ENCODE measurements at places on chromosomes 2 and 18.

GRCh38 chr2:112927745-112928144 is 16.8 kb downstream of the IL37 start:
- DNase-seq, result no peak

- no peak for DNase-seq
Measured at GRCh38 chr2:2889141-2889540, 488.5 kb downstream of the EIPR1 start.

DNA sequence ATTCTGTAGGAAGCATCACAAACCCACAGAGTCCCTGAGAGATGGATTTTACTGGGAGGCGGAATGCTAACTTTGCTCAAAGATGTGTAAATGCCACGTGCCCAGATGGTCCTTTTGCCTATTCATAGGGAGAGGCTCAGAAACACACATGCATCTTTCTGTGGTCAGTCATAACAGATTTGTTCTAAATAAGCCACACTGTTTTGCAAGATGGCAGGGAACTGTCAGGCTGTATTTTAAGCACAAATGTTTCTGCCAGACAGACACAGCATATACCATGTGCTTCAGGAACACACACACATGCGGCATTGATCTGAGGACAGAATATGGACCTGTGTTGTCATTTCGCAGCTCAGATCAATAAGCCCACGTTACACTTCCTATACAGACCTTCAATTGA is 312.0 kb downstream of the GPD2 start:
- DNase-seq, result no peak

GRCh38 chr2:55781542-55781941 is 87.9 kb upstream of the PNPT1 start:
- DNase-seq, result no peak

DNA sequence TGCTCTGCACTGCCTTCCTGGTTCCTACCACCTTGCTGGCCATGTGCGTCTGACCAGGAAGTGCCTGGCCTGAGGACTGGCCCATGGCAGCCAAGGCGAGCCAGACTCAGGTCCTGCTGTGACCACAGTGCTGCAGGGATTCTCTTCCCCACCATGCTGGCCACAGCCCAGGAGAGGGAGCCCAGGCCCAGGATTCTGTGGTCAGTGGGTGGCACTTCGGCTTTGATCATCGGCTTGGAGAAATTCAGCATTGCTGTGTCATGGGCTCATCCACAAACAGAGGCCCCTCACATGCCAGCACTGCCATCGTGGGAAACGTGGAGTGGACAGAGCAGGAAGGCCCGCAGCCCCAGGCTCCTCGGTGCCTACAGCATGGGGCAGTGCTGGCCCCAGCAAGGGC is 211.6 kb downstream of the SEPTIN10 start:
- DNase-seq, result no peak

DNA sequence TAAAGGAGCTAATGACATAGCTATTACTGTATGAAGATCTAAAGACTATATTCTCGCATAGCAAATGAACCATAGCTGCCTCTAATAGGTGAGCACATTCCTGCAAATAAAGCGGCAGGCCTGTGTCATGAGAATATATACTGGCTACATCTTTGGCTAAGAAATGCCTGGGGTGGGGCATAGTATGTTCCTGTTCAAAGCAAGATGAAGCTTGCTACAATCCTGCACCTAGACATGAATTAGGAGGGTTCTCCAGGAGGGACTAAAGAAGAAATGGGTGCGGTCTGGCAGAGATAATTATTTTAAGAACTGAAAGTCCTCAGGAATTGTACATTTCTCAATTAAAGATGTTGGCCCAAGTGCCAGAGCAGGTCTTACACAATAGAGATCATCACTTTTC is 46.8 kb upstream of the PLA2R1 start:
- DNase-seq, result no peak

DNA sequence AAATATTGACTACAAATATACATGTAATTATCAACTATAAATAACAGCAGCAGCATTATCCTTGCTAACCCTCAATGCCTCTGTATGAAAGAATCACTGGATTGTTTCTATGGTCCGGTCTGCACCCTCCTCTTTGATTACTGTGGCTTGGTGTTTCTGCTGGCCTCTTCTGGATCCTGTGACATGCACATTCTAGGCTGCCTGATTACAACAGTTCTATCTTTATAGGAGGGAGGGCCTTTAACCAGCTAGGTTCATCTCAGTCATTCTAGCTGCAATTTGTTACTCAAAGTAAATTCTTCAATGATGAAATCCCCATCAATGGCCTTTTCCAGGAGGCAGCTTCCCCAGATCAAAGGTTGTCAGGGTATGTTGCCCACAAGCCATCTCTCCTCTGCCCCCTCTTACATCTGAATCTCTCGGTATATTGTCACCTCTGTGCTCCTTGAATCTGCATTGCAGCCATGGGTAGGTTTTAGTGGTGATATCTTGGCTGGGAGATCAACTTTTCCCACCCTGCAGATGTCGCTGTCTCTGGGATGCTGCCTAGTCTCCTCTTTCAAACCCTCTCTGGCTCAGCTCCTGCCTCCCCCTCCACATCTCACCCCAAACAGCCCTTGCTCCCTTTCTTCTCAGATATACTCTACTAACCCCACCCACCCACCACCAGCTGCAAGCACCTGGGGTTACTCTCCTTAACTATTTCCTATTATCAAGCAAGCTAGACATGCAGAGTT is 106.2 kb upstream of the BZW1 start:
- DNase-seq, result no peak

DNA sequence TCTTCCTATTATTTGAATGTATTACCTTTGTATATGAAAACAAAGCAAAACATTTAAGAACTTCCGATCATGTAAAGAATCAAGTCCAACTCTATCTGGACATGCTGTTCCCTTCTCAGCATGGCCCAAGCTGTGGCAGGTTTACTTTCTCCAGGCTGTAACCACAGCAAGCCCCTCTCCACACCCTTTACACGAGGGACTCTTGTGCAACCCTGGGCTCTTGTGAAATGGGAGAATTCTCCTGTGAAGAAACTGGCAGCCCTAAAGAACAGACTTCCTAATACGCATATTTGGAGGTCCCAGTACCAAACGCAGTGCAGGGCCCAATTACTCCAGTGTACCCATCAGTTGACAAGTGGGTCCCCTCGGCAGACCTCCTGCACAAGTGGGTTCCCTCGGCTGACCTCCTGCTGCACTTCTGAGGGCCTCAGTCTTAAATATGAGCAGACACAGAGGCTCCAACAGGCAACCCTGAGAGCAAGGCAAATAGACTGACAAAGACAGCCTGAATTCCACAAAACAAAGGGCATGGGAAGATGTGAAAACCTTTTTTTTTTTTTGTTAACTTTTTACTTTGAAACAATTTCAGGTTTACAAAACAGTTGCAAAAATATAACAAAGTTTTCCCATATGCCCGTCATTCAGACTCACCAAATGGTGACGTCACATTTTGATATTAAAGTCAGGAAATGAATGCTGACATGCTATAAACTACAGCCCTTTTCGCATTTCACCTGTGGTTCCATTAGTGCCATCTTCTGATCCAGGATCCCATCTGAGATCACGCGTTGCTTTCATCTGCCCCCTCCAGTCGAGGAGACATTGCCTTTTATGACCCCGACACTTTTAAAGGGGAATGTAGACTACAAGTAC is 78.2 kb downstream of the FBXO15 start:
- no peak for DNase-seq

DNA sequence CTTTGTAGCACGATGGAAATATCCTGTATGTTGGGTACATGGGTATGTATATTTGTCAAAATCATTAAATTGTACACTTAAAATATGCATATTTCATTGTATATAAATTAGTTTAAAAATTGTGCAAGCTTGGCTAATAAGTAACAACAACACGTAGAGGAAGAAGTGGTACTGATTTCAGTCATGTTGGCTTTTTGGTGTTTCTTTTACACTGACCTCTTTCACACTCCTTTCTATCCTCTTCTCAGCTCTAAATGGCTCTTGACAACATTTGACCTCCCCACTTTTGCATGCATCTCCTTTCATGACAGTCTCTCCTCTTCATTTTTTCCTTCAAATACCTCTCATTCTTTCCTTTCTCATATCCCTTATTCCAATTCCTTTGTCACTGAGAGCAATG is 801.4 kb upstream of the ZEB2 start:
- no peak for DNase-seq

- DNase-seq, result no peak
Measured at GRCh38 chr18:42028247-42028832, 73.3 kb downstream of the PIK3C3 start.

GRCh38 chr2:135299165-135299564 is 231.9 kb downstream of the ZRANB3 start:
- no peak for DNase-seq

DNA sequence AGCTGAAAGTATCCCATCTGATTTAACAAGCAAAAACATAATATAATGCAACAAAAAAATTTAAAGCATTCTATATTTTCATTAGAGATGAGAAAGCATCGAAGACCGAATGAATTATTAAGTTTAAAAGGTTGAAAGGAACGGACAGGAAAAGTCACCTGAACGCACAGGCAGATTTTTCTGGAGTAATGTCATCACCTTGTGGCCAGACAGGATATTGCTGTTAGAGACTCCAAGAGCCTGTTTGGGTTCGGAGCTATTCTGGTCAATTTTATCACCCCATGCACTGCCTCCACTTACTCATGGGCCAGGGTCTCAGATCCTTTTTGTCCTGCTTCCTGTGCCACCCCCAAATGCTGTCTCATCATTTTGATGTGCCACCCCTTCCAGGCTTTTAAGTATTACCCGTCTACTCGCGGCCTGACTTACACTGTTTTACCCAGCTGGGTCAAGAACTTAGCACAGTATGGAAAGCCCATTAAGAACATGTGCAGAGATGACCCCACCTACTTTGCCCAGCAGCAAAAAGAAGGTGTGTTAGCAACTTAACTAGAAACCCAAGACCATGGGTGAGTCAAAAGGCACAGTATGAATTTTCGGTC is 27.3 kb downstream of the GKN2 start:
- DNase-seq, result peak; percentile 48

- no peak for DNase-seq
Measured at GRCh38 chr2:101559551-101559950, 84.6 kb upstream of the RFX8 start.

DNA sequence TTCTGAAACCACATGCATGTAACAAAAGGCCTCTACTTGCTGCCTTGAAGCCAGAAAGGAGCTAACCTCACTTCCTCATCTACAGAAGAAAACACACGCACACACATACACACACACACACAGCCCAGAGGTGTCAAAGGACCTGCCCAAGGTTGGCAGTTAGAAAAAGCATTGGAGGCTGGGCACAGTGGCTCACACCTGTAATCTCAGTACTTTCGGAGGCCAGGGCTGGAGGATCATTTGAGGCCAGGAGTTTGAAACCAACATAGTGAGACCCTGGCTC is 125.9 kb upstream of the RNF152 start:
- DNase-seq, result no peak

- DNase-seq, result no peak
Measured at GRCh38 chr2:73970850-73971471, 13.7 kb upstream of the TET3 start.

GRCh38 chr2:212535996-212536816 is 2.4 kb downstream of the ERBB4 start:
- DNase-seq, result no peak

- DNase-seq, result no peak
Measured at GRCh38 chr2:236998758-236999157, 86.9 kb upstream of the COPS8 start.

GRCh38 chr2:37405781-37406180 is 61.4 kb downstream of the QPCT start:
- DNase-seq, result no peak

DNA sequence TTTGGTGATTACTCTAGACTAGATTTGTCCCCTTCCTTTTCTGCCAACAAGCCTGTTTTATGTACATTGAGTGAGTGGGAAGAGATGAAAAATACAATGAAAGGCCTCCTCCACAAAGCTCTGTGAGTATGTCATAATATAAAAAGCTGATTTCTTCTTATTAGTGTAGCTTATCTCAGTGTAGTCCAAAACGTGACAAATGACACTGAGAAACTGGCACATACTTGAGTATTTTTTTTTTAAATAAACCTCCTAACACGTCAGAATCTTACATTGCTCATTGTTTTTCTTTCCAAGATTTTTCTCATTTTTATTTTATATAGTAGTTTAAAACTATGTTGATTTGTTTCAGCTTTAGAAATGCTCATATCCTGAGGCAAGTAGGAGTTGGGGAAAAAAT is 17.9 kb upstream of the FIGN start:
- DNase-seq, result no peak

GRCh38 chr2:236705295-236706105 is 135.9 kb downstream of the ACKR3 start:
- DNase-seq, result no peak

DNA sequence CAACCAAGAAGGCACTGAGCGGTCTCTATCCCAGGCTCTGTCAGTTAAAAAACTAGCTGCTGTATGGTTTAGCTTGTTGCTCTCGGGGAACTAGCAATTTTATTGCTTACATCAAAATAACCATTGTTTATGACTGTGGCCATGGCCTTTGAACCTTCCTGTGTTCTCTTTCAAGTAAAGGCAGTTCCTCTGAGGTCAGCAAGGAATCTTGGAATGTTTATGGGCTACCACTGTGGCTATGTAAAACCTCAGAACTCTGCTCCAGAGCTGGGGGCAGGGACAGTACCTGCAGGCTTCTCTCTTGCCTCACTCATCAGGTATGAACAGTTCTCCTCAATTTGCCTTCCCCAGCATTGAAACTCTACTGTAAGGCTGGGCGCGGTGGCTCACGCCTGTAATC is 416.0 kb upstream of the NETO1 start:
- no peak for DNase-seq

DNA sequence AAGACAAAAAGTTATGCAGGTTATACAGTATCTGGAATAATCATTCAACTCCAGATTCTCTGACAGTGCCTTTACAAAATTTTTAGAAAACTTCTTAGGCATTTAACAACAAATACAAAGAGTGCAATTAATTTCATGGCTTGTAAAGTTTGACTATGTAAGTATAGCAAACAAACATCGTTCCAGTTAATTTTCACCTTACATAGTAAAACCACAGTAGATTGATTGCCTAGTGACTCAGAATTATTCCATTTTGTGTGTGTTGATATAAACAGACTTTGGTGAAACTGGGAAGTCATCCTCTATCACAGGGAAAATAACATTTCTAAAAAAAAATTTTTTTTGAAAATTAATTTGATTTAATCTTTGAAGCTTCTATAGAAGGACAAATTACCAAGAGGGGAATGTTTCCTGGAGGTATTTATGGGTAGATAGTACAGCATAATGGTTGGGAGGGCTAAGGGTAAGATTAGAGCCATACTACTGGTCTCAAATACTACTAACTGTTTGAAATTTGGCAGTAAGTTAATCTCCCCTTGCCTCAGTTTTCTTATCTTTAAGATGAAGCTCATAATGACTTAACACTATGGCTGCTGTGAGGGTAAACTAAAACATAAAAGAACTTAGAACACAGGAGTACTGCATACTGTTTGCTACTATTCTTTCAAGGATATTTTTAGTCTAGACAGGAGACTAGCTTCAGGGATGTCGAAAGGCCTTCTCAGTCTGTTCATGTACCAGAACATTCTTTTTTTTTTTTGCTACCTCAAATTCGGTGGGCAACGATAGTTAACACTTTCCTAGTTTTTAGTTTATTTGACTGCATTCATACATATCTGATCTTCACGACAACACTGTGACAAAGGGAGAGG is 19.6 kb downstream of the NDUFAF7 start:
- no peak for DNase-seq

GRCh38 chr2:231332872-231333500 is 62.5 kb upstream of the B3GNT7 start:
- no peak for DNase-seq
